ENCODE measurements at places on chromosomes 2 and 18. TPM values are rescaled to one million over a fixed set of nuclear protein-coding genes. Genes with fewer than 3 reads are reported as not detected.

Gene IL36RN
- not detected for polyA plus RNA-seq

Gene RNF103
- 46.5 TPM for polyA plus RNA-seq

Gene MC4R
- 0.72 TPM for polyA plus RNA-seq

Gene IL1RL1
- 0.16 TPM for polyA plus RNA-seq

Gene LTBP1
- 52.1 TPM for polyA plus RNA-seq

Gene FOXI3
- polyA plus RNA-seq = not detected

Gene PLEKHA3
- polyA plus RNA-seq = 25.6 TPM

Gene TMEM150A
- 16.7 TPM for polyA plus RNA-seq

Gene ASTL
- polyA plus RNA-seq = 0.21 TPM

Gene AQP12A
- not detected for polyA plus RNA-seq

Gene KANSL3
- polyA plus RNA-seq = 54.8 TPM

Gene KCNF1
- polyA plus RNA-seq = 1.6 TPM

Gene PFN4
- 2.3 TPM for polyA plus RNA-seq

Gene BCL11A
- 23.0 TPM for polyA plus RNA-seq

Gene HOXD12
- not detected for polyA plus RNA-seq

Gene PLGLB2
- 2.7 TPM for polyA plus RNA-seq

Gene GKN2
- polyA plus RNA-seq = 1.5 TPM

Gene RNF144A
- 36.1 TPM for polyA plus RNA-seq

Gene HSPE1
- polyA plus RNA-seq = 141 TPM

Gene OTOS
- polyA plus RNA-seq = not detected

Gene EGR4
- polyA plus RNA-seq = not detected

Gene SERPINB10
- 0.24 TPM for polyA plus RNA-seq

Gene PAIP2B
- 10.5 TPM for polyA plus RNA-seq

Gene C2orf78
- not detected for polyA plus RNA-seq

Gene ALPG
- not detected for polyA plus RNA-seq

Gene KLHL14
- polyA plus RNA-seq = 1.3 TPM

Gene TGIF1
- 88.7 TPM for polyA plus RNA-seq

Gene PPP1R1C
- 1.4 TPM for polyA plus RNA-seq

Gene ANKRD30BL
- polyA plus RNA-seq = 0.58 TPM

Gene EHD3
- 10.7 TPM for polyA plus RNA-seq

Gene CPS1
- polyA plus RNA-seq = 8.6 TPM

Gene CRYGC
- not detected for polyA plus RNA-seq

Gene SERPINB3
- polyA plus RNA-seq = not detected

Gene IL1B
- 1.6 TPM for polyA plus RNA-seq

Gene AOX1
- 14.2 TPM for polyA plus RNA-seq

Gene SLC9A4
- polyA plus RNA-seq = 0.08 TPM

Gene SLC39A6
- 49.7 TPM for polyA plus RNA-seq

Gene SERPINB13
- polyA plus RNA-seq = not detected

Gene HRH4
- 0.06 TPM for polyA plus RNA-seq

Gene AKAIN1
- not detected for polyA plus RNA-seq

Gene ANKRD23
- polyA plus RNA-seq = 5.3 TPM

Gene REEP1
- 19.9 TPM for polyA plus RNA-seq

Gene GRB14
- 60.6 TPM for polyA plus RNA-seq

Gene METTL8
- 14.1 TPM for polyA plus RNA-seq

Gene DCDC2C
- polyA plus RNA-seq = not detected

Gene IGFBP5
- polyA plus RNA-seq = 108 TPM

Gene PDE11A
- 0.25 TPM for polyA plus RNA-seq

Gene UGT1A4
- not detected for polyA plus RNA-seq

Gene VIT
- 0.13 TPM for polyA plus RNA-seq
